ENCODE measurements at places on chromosomes 1 and 21. TPM values are rescaled to one million over a fixed set of nuclear protein-coding genes. Genes with fewer than 3 reads are reported as not detected.

- H3K36me3 ChIP-seq, result no peaks in the 10 kb centered on the region
- no peak for DNase-seq
- H3K27ac ChIP-seq, result no peak overlapping the region
- H3K27me3 ChIP-seq, result peaks cover 60% of the 10 kb centered on the region
Measured at GRCh38 chr1:22212400-22213233, 69.7 kb upstream of the WNT4 start.

DNA sequence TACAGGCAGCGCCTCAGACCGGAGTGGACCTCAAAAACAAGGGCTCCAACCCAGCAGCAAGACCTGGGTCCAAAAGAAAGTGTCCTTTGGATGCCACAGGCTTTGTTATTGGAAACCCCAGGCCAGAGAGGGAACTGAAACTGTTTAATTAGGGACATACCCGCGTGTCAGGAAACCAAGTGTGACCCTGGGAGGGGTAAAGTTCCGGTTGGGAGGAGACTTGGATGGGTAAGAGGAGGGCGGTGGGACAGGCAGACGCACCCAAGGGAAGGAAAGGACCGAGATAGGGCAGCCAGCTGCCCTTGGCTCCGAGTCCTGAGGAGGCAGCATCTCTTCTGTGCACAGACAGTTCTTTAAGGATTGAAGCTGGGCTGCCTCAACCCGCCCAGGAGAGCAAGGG is 71.4 kb downstream of the CDC7 start:
- DNase-seq, result no peak
- H3K27me3 ChIP-seq, result no peaks in the 10 kb centered on the region
- H3K4me3 ChIP-seq, result no peak overlapping the region

DNA sequence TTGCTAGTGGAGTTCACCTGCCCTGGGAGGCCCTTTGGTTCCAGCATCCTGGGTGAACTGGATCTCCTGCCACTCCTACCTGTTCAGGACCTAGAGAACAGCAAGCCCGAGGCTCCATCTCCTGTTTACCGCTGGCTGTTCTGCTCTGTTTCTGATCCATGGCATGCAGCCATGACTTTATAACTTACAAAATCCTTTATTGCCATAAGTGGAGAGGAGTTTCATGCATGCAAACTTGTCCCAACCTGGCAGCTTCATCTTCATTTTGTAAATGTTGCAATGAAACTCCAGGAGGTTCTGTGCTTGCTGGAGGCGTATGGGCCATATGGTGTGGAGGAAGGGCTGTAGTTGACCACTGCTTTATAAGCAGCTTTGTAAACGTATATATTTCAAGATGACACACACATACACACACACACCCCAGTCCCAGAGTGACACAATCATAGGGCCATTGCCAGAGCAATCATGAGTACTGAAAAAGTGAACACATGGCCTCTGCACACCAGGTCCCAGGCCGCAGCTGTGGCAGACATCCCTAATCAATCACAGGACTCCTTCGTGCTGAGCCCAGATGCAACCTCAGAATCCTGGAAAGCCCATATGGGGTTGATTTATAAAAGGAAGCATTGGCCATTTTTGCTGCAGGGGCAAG is 69.0 kb downstream of the UBIAD1 start:
- H3K36me3 ChIP-seq, result no peaks in the 10 kb centered on the region
- peaks cover 39% of the 10 kb centered on the region for H3K27me3 ChIP-seq
- no peak for DNase-seq
- H3K4me1 ChIP-seq, result no peaks in the 10 kb centered on the region

GRCh38 chr1:192860478-192861185 is 51.8 kb downstream of the RGS2 start:
- no peak for DNase-seq
- no peaks in the 10 kb centered on the region for H3K27me3 ChIP-seq
- peaks cover 5% of the 10 kb centered on the region for H3K4me1 ChIP-seq

GRCh38 chr1:31532173-31532572 is 44.1 kb upstream of the TINAGL1 start:
- no peak overlapping the region for H3K4me3 ChIP-seq
- no peak for DNase-seq
- no peak overlapping the region for H3K27ac ChIP-seq
- peaks cover 8% of the 10 kb centered on the region for H3K4me1 ChIP-seq

DNA sequence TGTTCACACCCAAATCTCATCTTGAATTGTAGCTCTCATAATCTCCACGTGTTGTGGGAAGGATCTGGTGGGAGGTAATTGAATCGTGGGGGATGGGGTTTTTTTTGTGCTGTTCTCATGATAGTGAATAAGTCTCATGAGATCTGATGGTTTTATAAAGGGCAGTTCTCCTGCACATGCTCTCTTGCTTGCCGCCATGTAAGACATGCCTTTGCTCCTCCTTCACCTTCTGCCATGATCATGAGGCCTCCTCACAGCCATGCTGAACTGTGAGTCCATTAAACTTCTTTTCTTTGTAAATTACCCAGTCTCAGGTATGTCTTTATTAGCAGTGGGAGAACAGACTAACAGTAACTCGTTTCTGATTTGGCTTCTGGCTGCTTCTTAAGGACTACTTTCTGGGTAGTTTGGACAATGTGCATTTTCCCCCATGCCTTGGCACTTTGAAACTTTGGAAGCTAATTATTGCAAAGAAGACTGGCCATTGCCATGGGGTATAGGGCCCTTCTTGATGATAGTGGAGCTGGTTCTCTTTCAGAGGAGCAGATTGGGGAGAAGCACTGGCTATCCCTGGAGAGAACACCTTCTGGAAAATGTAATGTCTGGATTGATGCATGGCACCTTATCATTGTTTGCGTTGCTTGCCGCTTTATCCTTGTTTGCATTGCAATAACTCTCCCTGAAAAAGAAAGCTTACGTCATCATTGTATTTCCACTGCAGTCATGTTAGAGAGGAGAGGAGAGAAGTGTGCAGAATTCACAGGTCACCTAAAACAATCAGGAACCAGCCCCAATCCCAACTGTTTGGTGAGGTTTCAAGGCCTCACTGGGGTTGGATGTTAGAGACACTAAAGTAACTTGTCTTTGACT is 5.9 kb downstream of the CNIH3 start:
- H3K27me3 ChIP-seq, result peaks cover 33% of the 10 kb centered on the region
- no peak overlapping the region for H3K4me3 ChIP-seq
- no peak for DNase-seq
- peaks cover 17% of the 10 kb centered on the region for H3K36me3 ChIP-seq

- no peak overlapping the region for H3K27ac ChIP-seq
- H3K27me3 ChIP-seq, result no peaks in the 10 kb centered on the region
- no peaks in the 10 kb centered on the region for H3K36me3 ChIP-seq
- H3K4me1 ChIP-seq, result no peaks in the 10 kb centered on the region
Measured at GRCh38 chr1:80181418-80181817, 1174.9 kb upstream of the ADGRL4 start.

GRCh38 chr1:154481053-154481452 is 21.0 kb upstream of the TDRD10 start:
- no peak for DNase-seq
- no peak overlapping the region for H3K27ac ChIP-seq
- peaks cover 19% of the 10 kb centered on the region for H3K27me3 ChIP-seq
- H3K4me1 ChIP-seq, result peaks cover 7% of the 10 kb centered on the region
- H3K36me3 ChIP-seq, result no peaks in the 10 kb centered on the region

GRCh38 chr1:27113861-27114260 is 41.1 kb downstream of the SLC9A1 start:
- peaks cover 3% of the 10 kb centered on the region for H3K36me3 ChIP-seq
- no peak for DNase-seq
- H3K27ac ChIP-seq, result peak overlapping the region; percentile 18
- peaks cover 48% of the 10 kb centered on the region for H3K4me1 ChIP-seq

GRCh38 chr1:116988908-116989307 is 12.7 kb upstream of the CD101 start:
- H3K27ac ChIP-seq, result no peak overlapping the region
- peaks cover 2% of the 10 kb centered on the region for H3K36me3 ChIP-seq
- DNase-seq, result no peak
- H3K27me3 ChIP-seq, result no peaks in the 10 kb centered on the region
- no peak overlapping the region for H3K4me3 ChIP-seq

DNA sequence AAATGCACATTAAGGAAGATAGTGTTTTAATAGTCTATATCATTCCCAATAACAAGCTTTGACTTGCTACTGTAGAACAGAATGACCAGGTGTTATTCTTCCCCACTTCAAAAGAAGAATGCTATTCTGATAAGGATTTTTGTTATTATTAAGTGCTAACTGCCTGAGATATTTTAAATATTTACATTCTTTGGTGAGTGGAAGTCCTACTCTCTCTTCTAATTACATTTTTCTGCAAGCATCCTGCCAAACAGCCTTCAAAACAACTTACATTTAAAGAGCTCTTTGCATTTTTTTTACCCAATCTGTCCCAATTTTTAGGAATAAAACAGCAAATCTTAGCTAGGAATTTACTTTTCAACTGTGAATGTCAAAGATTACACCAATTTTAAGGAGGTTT is 23.5 kb upstream of the SYDE2 start:
- no peak overlapping the region for H3K4me3 ChIP-seq
- no peak overlapping the region for H3K27ac ChIP-seq
- no peaks in the 10 kb centered on the region for H3K4me1 ChIP-seq
- peaks cover 9% of the 10 kb centered on the region for H3K27me3 ChIP-seq
- H3K36me3 ChIP-seq, result no peaks in the 10 kb centered on the region
- DNase-seq, result no peak

Gene SNAPIN
- 30.7 TPM for total RNA-seq

Gene FAM43B
- total RNA-seq, result not detected

Gene RGL1
- 2.9 TPM for total RNA-seq

Gene AMY2A
- total RNA-seq, result not detected

All from activated CD8-positive, alpha-beta memory T cell treated with anti-CD3 and anti-CD28 coated beads, Interleukin-2, amount 10 ng/mL, durations not matched to agents 7 days and 5 days (primary cell).